Smooth muscle cell of bladder (primary cell): ENCODE measurements at places on chromosomes 2 and 18. TPM values are rescaled to one million over a fixed set of nuclear protein-coding genes. Genes with fewer than 3 reads are reported as not detected.

Gene HNRNPA3
- 17.9 and 18.8 TPM in 2 replicates for total RNA-seq

Gene SLC8A1
- 13.1 and 19.8 TPM in 2 replicates for total RNA-seq

Gene PSMA8
- not detected in 2 replicates for total RNA-seq

Gene EML6
- total RNA-seq: 1.8 and 5.5 TPM in 2 replicates

Gene C2orf72
- total RNA-seq: under 0.01 and 0.83 TPM in 2 replicates

Gene RGPD6
- total RNA-seq: 20.8 and 31.2 TPM in 2 replicates

Gene PAX8
- total RNA-seq: 0.14 and 0.37 TPM in 2 replicates

Gene SP3
- total RNA-seq: 85.1 and 89.2 TPM in 2 replicates

Gene TNFRSF11A
- 0.09 and 0.14 TPM in 2 replicates for total RNA-seq

Gene MALL
- total RNA-seq: 2.6 and 11.3 TPM in 2 replicates

Gene MAT2A
- total RNA-seq: 84.9 and 114 TPM in 2 replicates

Gene DNAH6
- total RNA-seq: 0.09 and 0.14 TPM in 2 replicates

Gene FBXO48
- 0.28 TPM in 2 replicates for total RNA-seq

Gene L3MBTL4
- total RNA-seq: under 0.01 and 0.28 TPM in 2 replicates

Gene ANKRD53
- 0.14 and 0.37 TPM in 2 replicates for total RNA-seq

Gene DRC1
- total RNA-seq: not detected in 2 replicates

Gene OR6B2
- not detected in 2 replicates for total RNA-seq

Gene DPYSL5
- total RNA-seq: not detected in 2 replicates

Gene TCF23
- total RNA-seq: not detected in 2 replicates

Gene OXER1
- total RNA-seq: under 0.01 TPM in 1 of 2 replicates, not detected in the other

Gene DOCK10
- total RNA-seq: 7.8 and 11.9 TPM in 2 replicates

Gene RIT2
- not detected in 2 replicates for total RNA-seq

Gene TMEM87B
- total RNA-seq: 27.4 and 40.8 TPM in 2 replicates

Gene TTN
- under 0.01 TPM in 2 replicates for total RNA-seq

Gene LYG2
- not detected in 2 replicates for total RNA-seq

Gene GKN1
- total RNA-seq: not detected in 2 replicates

Gene SPATA3
- not detected in 2 replicates for total RNA-seq

Gene GULP1
- 70.3 and 82.1 TPM in 2 replicates for total RNA-seq

Gene CCDC68
- total RNA-seq: 6.9 and 27.0 TPM in 2 replicates

Gene NBEAL1
- 29.2 and 33.9 TPM in 2 replicates for total RNA-seq

Gene PIK3C3
- 21.5 and 55.2 TPM in 2 replicates for total RNA-seq

Gene FAM237A
- total RNA-seq: not detected in 2 replicates

Gene RBM44
- 0.14 and 0.28 TPM in 2 replicates for total RNA-seq

Gene CHRNG
- total RNA-seq: not detected in 2 replicates

Gene THOC1
- total RNA-seq: 20.6 and 31.8 TPM in 2 replicates

Gene KYNU
- 9.5 and 66.7 TPM in 2 replicates for total RNA-seq

Gene ADCYAP1
- total RNA-seq: not detected in 2 replicates

Gene IL18R1
- total RNA-seq: 0.85 and 1.5 TPM in 2 replicates

Gene HOXD9
- total RNA-seq: 0.18 and 0.28 TPM in 2 replicates

Gene TMEM182
- 1.6 and 3.3 TPM in 2 replicates for total RNA-seq

Gene PDCD1
- total RNA-seq: not detected in 2 replicates

Gene UNC50
- 50.8 and 68.7 TPM in 2 replicates for total RNA-seq

Gene HJURP
- 1.9 and 2.4 TPM in 2 replicates for total RNA-seq

Gene BABAM2
- 14.9 and 18.8 TPM in 2 replicates for total RNA-seq

Gene MTIF2
- total RNA-seq: 45.9 and 54.8 TPM in 2 replicates

Gene POTEE
- total RNA-seq: not detected in 2 replicates

Gene YWHAQ
- total RNA-seq: 238 and 244 TPM in 2 replicates

Gene ARHGAP25
- 0.14 and 0.28 TPM in 2 replicates for total RNA-seq

Gene WDCP
- total RNA-seq: 6.1 and 7.8 TPM in 2 replicates

Gene HS1BP3
- total RNA-seq: 24.5 and 27.5 TPM in 2 replicates
